ENCODE measurements at places on chromosomes 3 and 15.
A peak's percentile ranks its signal among the peaks of the same experiment; 100 is the strongest.

DNA sequence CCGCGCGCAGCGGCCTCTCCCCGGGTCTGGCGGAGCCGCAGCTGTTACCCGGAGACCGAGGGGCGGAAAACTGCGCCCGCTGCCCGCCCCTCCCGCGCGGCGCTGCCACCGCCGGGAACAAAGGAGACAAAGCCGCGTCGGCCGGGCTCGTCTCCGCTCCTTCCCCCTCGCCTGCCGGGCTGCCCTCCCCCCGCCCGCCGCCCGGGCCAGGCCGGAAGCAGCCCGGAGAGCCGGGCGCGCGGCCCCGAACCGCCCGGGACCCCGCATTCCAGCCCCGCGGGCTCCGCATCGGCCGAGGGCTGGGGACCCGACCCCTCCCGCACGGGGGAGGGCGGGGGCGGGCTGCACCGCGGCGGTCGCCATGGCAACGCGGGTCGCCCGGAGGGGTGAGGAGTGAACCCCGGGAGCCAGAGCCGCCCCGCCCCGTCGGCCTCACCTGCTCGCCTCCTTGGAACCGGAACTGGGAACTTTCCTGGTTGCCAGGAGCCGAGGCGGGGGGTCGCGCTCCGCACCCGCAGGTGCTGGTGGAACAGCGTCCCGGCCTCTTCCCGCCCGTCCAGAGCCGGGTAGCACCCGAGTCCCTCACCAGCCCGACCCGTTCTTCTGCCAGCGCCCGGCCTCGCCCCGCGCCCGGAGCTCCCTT is 448 bp downstream of the PLXNB1 start:
- peak; percentile 29 for DNase-seq

DNA sequence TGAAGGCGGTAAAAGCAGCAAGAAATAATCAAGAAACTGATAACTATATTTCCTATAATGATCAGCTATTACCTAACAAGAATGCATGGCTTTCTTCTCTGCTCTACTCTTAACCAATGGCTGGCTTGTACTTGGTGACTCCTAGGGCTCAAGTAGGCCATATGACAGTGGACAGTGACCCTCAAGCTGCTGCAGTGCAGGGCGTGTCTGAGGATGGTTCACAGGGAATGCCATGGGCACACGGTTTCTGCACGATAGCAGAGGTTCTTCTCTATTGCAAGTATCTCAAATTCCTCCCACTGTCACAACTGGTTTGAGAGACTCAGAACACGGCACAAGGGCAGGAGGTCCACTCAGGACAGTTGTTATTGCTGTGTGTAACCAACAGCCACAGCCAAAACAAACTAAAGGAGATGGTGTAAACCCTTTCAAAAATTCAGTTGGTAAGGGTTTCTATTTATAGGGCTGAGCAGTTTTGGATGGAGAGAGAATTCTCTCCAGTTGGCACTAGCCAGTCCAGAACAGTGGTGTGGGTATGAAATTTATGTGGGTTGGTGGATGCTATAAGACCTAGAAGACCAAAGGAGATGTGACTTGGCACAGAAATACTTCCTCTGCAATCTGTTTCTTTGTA is 103.2 kb upstream of the ST8SIA2 start:
- no peak for DNase-seq

GRCh38 chr15:73504885-73505284 is 61.9 kb downstream of the REC114 start:
- DNase-seq: no peak

- no peak for DNase-seq
Measured at GRCh38 chr3:100796556-100796955, 87.3 kb downstream of the TFG start.

GRCh38 chr3:150117076-150117475 is 146.4 kb upstream of the PFN2 start:
- DNase-seq: no peak

GRCh38 chr15:83310521-83311456 is 26.3 kb upstream of the BNC1 start:
- no peak for DNase-seq

DNA sequence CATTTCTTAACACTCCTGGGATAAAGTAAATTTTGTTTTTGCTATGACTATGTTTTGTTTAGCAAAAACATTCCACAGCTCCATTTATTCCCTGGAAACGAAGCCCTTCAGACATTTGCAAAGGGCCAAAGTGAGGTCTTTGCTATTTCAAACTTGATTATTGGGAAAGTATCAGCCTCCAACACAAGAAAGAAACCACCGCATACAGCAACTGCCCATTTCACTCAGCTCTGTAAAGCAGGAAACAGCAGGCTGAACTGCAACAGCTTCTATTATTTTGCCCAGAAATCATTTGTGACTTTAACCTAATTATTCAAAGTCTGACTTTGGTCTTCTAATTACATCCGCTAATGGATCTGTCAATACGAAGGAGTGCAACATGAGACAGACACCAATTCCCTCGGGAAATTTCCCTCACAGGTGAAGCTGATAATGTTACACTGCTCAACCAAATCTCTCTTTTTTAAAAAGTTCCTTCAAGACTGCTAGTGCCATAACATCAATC is 72.1 kb downstream of the RFTN1 start:
- no peak for DNase-seq

- no peak for DNase-seq
Measured at GRCh38 chr3:141379250-141379966, 11.1 kb downstream of the ZBTB38 start.

GRCh38 chr3:197748597-197749314 is 927 bp upstream of the FYTTD1 start:
- no peak for DNase-seq

GRCh38 chr15:64571857-64572291 is 111.5 kb downstream of the ZNF609 start:
- no peak for DNase-seq

DNA sequence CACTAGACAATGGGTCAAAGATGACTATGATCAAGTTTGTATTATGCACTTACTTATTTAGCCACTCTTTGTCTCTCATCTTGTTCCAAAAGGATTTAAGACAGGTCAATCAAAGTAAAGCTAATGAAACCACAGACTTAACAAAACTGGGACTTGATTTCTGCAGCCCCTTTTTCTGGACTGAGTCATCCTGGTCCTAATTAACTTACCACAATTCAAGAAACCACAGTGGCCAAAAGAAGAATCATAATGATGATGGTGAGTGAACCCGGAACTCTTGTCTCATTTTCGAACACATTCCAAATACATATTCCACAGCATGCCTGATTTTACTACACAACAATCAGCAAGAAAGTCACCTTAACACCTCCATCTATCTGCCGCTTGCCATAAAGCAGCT is 1333.0 kb downstream of the ROBO1 start:
- no peak for DNase-seq

GRCh38 chr3:188257384-188258026 is 103.5 kb downstream of the LPP start:
- no peak for DNase-seq

GRCh38 chr3:14506626-14507304 is 33.4 kb downstream of the GRIP2 start:
- no peak for DNase-seq

- no peak for DNase-seq
Measured at GRCh38 chr15:65192016-65192415, 6.9 kb upstream of the CLPX start.

DNA sequence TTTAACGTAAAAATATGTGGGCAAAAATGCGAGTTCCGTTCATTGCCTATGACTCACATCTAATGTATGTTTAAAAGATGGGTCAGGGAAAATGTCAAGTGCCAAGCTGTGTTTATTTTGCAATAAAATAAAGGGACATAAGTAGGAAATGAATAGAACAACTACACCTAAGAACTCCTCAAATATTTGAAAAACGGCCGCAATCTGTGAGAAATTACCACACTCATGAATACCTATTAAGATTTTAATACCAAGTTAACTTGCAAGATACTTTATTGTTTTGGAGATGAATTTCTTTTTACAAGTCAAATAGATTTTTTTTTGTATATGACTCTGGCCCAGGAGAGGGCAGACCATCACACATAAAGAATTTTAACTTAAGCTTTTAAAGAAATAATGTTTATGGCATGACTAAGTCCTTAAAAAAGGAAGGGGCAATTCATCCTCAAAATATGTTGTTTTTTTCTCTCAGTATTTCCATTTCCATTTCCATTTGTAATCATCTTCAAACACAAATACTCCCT is 152.7 kb downstream of the SUCNR1 start:
- DNase-seq: no peak

GRCh38 chr3:152277198-152277597 is 8.5 kb downstream of the MBNL1 start:
- DNase-seq: no peak

DNA sequence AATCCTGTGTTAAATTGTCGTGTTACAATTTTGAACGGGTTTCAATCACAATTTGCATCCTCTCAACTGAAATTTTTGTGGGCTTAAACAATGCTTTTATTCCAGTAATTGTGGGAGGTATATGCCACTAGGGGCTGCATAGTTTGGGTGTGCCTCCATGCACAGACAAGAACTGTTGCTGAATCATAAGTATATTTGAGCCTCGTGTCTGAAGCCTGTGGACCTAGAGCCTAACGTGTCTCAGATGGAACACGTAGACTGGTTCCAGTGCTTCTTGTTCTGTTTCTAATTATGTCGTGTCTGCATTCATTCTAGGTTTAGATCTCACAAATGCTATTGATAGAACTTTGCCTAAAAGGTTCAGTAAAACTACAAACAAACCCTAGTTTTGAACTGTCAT is 363.4 kb downstream of the RBMS3 start:
- DNase-seq: no peak

DNA sequence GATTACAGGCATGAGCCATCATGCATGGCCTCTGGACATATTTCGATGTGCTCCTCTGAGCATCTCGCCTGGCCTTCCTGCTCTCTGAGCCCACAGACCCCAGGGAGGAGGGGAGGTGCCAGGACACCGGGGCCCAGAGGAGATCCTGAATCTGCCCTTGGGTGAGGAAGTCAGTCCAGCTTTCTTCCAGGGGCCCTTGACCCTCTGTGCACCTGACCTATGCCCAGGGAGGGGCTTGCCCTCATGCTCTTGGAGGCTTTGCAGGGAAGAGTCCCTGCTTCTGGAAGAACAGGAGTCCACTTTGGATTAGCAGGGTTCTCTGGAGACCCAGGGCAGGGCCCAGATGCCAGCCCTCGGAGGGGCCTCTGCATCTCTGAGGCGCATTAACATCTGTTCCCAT is 1.4 kb downstream of the ACSBG1 start:
- DNase-seq: no peak

DNA sequence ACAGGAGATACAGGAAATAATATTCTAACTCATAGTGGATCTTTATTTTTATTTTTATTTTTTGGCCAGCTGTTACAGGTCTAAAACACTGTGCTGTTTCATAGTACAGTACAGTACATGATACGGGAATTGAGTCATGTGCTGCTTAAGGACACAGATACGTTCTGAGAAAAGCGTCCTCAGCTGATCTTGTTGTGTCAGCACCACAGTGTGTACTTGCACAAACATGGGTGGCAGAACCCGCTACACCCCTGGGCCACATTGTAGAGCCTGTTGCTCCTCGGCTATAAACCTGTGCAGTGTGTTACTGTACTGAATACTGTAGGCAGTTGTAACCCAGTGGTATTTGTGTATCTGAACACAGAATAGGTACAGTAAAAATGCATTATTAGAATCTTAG is 183.4 kb downstream of the OR4M2 start:
- DNase-seq: no peak

DNA sequence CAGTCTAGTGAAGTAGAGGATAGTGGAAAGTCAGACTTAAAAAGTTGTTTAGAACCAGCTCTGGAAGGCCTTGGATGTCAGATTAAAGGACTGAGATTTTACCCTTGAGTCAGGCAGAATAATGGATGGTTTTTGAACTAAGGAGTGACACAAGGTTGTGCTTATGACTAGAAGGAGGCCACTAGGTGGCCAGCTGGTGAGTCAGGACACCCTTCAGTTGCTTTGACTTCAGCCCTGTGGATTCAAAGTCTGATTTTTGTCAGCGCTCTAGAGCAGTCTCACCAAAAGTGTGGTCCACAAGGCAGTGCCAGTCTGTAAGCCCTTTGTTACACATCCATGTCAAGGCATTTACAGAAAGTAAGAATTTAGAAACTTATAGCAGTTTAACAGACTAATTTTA is 3.8 kb upstream of the GABPB1 start:
- DNase-seq: no peak

DNA sequence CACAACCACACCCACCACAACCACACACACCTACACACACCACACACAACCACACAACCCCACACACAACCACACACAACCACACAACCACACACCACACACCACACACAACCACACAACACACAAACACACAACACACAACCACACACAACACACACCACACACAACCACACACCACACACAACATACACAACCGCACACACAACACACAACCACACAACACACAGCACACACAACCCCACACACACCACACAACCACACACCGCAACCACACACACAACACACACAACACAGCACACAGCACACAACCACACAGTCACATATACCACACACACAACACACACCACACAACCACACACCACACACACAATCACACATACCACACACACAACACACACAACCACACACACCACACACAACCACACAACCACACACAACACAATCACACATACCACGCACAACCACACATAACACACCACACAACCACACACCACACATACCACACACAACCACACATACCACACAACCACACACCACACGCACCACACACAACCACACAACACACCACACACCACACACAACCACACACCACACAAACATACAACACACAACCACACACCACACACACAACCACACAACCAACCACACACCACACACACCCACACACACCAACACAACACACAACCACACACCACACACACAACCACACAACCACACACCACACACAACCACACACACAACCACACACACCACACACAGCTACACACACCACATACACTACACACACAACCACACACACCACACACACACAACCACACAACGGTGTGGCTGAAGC is 23.7 kb downstream of the CPN2 start:
- DNase-seq: no peak

GRCh38 chr3:40628984-40629383 is 104.2 kb downstream of the ZNF621 start:
- DNase-seq: no peak

- no peak for DNase-seq
Measured at GRCh38 chr3:52408466-52408865, 36.4 kb downstream of the SEMA3G start.

DNA sequence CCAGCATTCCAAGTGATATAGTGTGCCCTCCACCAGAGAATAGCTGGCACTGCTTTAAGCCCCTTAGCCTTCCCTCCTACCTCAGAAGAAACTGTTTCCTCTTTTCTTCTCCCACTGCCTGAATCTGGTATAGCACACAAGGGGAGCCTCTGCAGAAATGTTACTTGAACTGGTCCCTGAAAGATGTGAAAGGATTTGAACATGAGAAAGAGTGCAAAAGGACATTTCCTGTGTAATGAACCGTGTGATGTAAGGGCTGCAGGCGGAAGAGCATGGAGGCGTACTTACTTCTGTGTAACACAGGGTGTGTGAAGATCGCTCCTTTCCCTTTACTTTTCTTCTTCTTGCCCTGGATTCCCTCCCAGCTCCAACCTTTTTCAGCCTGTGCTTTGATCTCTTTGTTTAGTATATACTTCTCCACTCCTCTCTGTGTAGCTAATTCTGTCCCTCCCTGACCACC is 8.4 kb downstream of the TMOD3 start:
- no peak for DNase-seq

Data from stimulated activated CD8-positive, alpha-beta memory T cell treated with anti-CD3 and anti-CD28 coated beads, Interleukin-15, amount 100 ng/mL, for 4 hours (primary cell).